ENCODE measurements at places on chromosomes 5 and 9.

DNA sequence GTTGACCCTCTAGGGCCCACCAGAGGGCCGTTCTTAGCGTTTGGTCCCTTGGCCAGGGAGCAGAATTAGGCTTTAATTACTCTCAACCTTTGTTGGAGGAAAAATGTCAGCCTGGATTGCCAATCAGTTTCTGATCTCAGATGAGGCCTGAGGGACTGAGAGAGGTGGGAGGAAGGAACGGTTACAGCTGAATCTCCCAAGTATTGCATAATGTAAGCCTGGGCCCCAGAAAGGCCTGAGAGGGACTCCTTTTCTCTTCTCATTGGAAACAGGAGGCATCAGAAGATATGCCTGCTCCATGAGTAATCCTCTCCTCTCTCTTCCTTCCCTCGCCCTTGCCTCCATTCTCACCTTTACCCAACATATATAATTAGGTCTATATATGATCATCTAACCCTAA is 105.7 kb downstream of the INSYN2B start:
- DNase-seq = no peak

DNA sequence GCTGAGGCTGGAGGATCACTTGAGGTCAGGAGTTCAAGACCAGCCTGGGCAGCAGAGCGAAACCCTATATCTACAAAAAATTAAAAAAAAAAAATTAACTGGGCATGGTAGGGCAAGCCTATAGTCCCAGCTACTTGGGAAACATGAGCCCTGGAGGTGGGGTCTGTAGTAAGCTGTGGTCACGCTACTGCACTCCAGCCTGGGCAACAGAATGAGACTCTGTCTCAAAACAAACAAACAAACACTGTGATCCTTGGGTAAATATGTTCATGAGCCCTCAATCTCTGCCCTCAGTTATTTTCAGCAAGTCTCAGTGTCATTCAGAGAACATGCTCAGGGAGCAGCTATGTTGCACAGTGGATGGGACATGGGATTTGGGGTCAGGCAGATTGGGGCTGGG is 76.2 kb downstream of the PTTG1 start:
- DNase-seq = no peak

- peak; percentile 92 for DNase-seq
Observed at GRCh38 chr9:114856215-114856941, 50.5 kb upstream of the TNFSF15 start.

GRCh38 chr5:159210210-159210661 is 883 bp upstream of the RNF145 start:
- DNase-seq = no peak

DNA sequence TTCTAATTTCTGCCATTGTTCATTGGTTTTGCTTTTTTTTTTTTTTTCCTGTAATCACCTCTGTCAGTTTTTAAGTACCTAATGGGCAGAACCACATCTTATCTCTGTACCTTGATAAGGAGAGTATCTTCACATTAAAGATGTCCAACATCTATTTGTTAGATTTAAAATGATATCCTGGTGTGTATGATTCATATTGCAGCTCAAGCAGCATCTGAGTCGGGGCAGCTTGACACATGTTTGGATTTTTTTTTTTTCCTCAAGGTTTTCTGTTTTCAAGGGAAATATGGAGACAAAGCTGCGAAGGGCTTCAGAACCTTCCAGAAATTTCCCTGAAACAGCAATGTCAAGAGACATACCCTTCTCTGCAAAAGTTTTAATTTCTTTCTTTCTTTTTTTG is 164.7 kb downstream of the DOCK2 start:
- DNase-seq = peak; percentile 33

GRCh38 chr9:4315582-4316215 is 15.8 kb upstream of the GLIS3 start:
- DNase-seq = peak; percentile 59

DNA sequence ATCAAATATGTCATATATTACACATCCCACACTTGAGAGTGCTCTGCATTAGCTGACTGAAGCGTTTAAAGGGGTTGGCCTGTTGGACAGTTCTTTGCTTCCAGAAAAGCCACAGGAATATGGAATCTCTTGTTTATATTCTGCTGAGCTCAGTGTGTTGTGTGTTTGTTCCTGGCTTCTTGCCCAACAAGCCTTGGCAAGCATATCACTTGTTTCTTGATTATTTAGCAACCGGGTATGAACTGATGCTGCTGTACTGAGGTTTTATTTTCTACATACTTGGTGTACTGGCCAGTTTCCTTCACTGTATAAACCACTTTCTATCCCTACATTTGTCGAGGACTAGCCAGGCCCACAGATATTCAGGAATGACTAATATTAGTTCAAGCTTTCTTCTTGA is 378.9 kb downstream of the KCTD16 start:
- peak; percentile 45 for DNase-seq

GRCh38 chr5:41112486-41113455 is 41.6 kb upstream of the MROH2B start:
- DNase-seq = peak; percentile 42

DNA sequence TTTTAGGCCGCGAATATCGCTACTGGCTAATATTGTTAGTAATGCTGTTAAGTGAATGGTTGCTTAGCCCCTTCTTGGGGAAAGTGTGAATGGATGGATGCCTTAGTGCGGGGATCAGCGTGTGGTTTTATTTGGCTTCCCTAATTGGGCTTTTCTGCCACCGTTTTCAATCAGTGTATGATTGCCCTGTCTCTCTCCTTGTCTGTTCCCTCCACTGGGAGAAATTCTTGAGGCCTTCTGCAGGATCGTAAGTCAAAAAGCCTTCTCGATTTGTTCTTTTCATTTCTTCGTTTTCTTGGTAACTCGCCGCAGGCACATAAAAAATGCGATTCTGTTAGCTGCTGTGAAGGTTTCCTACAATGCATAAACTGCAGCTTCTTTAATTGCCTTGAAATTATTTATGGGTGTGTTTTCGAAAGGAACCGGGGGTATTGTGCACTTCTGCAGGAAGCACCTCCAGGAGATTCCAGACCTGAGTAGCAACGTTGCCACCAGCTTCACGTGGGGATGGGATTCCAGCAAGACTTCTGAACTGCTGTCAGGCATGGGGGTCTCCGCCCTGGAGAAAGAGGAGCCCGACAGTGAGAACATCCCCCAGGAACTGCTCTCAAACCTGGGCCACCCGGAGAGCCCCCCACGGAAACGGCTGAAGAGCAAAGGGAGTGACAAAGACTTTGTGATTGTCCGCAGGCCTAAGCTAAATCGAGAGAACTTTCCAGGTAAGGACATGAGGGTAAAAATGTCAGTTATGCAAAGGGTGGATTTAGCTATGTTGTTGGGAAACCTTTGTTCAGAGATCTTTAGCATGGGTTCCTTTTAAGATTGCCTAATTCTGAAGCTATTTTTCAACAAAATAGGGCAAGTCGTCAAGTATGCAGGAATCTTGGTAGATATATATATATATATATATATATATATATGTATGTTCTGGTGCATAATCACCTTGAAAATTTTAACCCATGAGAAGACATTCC is 700 bp downstream of the SKP2 start:
- peak; percentile 31 for DNase-seq

- no peak for DNase-seq
Observed at GRCh38 chr9:114522286-114522685, 17.0 kb upstream of the WHRN start.

DNA sequence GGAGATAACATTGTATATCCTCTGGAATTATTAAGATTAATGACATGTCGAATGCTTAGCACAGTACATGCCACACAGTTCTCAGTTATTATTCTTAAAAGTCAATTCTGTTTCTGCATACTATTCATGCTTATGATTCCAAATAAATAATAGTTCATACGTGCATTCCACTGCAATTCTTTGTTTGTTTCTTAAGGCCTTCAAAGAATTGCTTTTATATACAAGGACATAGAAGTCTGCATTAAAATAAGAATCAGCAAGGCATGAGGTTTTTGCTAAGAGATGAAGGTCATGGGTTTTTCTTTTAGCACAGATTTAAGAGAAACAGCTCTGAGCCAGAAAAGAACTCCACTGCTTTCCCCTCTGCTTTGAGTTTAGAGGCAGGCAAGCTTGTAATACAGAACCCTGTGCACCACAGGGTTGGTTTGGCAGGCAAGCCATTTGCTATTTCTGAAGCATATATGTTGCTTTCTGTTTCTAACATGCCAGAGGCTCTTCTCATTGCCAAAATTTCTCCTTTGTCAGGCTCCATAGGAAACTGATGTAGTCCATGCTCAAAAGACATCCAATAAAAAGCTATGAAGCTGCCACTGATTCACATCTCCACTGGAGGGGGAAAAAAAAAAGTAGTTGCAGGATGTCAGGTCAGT is 420.6 kb upstream of the TYRP1 start:
- no peak for DNase-seq

GRCh38 chr9:26516773-26517343 is 375.7 kb downstream of the CAAP1 start:
- DNase-seq = no peak

- peak; percentile 48 for DNase-seq
Observed at GRCh38 chr9:78614892-78615291, 318.0 kb downstream of the PSAT1 start.

DNA sequence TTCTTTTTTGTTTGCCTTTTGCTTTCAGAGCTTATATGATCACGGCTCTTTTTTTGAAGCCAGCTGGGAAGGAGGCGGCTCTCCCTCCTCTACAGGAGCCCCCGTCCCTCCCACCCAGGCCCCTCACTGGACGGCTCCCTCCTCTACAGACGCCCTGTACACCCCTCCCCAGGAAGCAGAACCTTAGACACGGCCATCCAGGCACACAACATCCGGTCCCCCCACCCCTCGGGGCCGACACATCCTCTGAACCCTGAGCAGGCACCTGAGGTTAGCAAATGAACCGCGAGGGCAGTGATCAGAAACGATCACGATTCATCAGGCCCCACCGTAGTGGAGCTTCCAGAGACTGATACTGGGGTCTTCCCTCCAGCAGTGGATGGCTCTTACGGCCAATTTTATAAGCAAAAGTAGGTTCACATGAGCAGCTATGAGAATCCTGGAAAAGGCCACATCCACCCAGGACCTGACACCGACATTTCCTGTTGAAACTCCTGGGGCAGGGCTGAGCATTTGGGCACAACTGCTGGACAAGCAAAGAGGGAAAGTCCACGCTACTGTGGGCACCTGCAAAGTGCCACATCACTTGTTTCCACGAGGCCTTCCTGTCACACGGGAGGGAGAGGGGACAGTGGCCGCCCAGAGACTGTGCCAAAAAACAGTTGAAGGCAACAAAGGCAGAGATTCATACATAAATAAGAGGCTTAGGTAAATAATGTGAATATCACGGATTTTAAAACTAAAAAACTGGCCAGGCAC is 78.9 kb downstream of the SEMA4D start:
- DNase-seq = no peak

- peak; percentile 92 for DNase-seq
Observed at GRCh38 chr5:83471405-83472212, at the start of gene VCAN. Gene VCAN (plus strand): TSS chr5:83471744. CDS start chr5:83483519, 11,775 bp downstream.

- no peak for DNase-seq
Observed at GRCh38 chr5:135150767-135151166, 116.7 kb upstream of the PITX1 start.

- peak; percentile 51 for DNase-seq
Observed at GRCh38 chr5:122772446-122772845, 2.4 kb upstream of the SNX2 start.

DNA sequence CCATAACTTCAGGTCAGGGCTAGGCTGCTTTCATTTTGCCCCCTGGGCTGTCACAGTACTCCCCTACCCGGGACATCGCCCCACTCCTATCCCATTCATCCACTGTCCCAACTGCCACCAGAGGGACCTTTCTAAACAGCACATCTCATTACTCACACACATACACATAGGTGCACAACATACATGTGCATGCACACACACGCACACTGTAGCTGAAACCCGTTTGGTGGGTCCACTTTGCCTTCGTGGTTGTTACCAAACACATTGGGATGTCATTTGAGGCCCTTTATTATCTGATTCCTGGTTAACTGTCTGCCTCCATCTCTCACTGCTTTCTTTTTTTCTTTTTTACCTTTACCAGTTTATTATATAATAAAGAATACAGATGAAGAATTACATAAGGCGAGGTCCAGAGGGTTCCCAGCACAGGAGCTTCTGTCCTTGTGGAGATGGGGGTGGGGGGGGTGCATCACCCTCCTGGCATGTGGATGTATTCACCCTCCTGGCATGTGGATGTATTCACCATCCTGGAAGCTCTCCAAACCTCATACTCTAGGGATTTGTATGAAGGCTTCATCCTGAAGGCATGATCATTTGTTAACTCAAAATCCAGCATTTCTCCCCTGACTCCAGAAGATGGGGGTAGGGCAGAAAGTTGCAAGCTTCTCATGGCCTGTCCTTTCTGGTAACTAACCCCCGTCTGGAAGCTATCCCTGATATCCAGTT is 186.0 kb downstream of the GOLPH3 start:
- DNase-seq = peak; percentile 99

Measured in fibroblast of skin of right quadriceps (primary cell).